Neural progenitor cell (in vitro differentiated cells): ENCODE measurements at places on chromosomes 11 and 22. TPM values are rescaled to one million over a fixed set of nuclear protein-coding genes. Genes with fewer than 3 reads are reported as not detected.

DNA sequence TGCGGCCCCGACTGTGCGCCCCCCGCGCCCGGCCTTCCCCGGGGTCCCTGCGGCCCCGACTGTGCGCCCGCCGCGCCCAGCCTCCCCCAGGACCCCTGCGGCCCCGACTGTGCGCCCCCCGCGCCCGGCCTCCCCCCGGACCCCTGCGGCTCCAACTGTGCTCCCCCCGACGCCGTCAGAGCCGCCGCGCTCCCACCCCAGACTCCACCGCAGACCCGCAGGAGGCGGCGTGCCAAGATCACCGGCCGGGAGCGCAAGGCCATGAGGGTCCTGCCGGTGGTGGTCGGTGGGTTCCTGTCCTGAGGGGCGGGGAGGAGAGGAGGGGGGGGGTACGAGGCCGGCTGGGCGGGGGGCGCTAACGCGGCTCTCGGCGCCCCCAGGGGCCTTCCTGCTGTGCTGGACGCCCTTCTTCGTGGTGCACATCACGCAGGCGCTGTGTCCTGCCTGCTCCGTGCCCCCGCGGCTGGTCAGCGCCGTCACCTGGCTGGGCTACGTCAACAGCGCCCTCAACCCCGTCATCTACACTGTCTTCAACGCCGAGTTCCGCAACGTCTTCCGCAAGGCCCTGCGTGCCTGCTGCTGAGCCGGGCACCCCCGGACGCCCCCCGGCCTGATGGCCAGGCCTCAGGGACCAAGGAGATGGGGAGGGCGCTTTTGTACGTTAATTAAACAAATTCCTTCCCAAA, 3.1 kb downstream of the DRD4 start:
- DNase-seq: peak; percentile 46

GRCh38 chr11:123425367-123425766, 4.7 kb upstream of the GRAMD1B start:
- DNase-seq: no peak

DNA sequence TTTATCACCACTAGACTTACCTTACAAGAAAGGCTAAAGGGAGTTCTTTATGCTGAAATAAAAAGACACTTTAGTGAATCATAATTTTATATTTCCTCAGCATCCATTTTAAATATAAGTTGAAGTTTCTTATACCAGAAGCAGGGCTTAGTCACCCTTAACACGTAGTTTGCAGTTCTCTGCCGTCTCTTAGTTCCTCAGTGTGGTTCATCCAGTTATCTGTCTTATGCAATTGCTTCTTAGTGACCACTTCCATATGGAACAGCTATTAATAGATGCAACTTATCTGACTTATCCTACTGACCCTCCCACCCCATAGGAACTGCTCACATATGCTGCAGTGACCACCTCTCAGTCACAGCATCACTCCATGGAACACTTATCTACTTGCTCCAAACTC, 11.7 kb upstream of the SLC36A4 start:
- DNase-seq: no peak

DNA sequence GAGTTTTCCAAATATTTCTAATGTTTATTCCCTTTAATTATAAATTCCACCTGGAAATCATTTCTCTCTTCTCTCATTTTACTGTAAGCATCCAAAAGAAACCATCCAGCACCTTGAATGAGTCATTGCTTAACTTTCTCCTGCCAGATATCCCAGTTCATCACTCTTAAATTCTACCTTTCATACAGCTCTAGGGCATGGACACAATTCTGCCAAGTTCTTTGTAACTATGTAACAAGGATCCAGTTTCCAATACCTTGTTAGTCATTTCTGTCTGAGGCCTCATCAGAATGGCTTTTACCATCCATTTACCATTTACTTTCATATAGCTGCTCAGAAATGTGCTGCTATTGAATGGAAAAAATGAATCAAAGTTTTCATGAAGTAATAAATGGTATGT, 455.4 kb upstream of the TENM4 start:
- no peak for DNase-seq

The SMIM35 gene
- total RNA-seq: not detected in 2 replicates

GRCh38 chr11:86403458-86403857, 28.8 kb downstream of the CCDC81 start:
- no peak for DNase-seq

- no peak for DNase-seq
Observed at GRCh38 chr11:8266246-8267241, 2.9 kb upstream of the LMO1 start.

DNA sequence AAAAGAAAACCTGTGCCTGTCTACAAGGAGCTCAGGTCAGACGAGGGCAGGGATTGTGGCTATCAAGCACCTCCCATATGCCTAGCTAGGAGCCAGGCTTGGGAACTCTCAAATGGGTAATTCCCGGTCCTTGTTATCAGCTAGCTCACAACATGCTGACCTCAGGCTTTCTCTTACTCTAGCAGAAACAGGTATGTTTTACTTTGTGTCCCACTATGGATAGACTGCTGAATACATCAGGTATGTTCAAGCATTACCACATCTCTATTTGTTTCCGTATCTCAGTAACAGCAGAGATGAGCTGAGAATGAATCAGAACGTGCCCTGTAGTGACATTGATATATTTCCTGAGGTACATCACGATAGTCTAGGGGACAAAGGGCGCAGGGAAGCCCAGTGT, 29.4 kb downstream of the SHISA8 start:
- no peak for DNase-seq

DNA sequence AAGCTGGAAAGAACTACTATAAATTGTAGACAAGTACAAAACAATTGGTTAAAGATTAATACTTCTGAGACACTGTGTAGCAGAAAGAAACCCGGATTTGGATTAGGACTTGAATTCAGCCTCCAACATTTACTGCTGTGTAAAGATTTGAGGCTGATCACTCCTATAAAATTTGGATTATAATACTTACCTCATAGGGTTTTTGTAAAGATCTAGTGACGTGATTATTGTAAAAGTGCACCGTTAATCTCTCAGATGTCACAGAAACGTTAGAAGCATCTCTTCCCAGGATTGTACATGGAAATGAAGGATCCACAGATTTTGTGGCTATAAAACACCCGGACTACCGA, 323 bp upstream of the HIKESHI start:
- no peak for DNase-seq

The PANX3 gene
- total RNA-seq: not detected in 2 replicates

The NPTXR gene
- total RNA-seq: 0.99 and 2.5 TPM in 2 replicates

DNA sequence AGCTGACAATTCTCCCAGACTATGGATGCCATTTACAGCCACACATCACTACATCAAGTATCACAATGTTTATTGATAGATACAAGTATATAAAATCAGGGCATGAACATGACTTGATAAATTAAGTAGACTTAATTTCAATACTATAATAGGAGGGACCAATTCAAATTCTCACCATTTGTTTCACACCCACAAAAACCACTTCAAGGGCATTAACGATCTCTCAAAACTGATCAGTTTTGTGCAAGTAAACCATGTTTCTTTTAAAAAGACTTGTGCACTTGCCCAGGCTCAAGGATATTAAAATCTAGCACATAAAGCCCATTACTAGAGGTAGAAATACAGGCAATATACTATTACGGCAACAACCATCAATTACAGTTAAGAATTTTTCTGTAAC, 11.7 kb downstream of the EIF4G2 start:
- DNase-seq: no peak

GRCh38 chr22:48180631-48181030, 1418.2 kb downstream of the TBC1D22A start:
- DNase-seq: no peak

- no peak for DNase-seq
Observed at GRCh38 chr11:83951521-83951920, 665.4 kb upstream of the CCDC90B start.

GRCh38 chr11:80495116-80495515, 1054.3 kb upstream of the TENM4 start:
- DNase-seq: no peak

DNA sequence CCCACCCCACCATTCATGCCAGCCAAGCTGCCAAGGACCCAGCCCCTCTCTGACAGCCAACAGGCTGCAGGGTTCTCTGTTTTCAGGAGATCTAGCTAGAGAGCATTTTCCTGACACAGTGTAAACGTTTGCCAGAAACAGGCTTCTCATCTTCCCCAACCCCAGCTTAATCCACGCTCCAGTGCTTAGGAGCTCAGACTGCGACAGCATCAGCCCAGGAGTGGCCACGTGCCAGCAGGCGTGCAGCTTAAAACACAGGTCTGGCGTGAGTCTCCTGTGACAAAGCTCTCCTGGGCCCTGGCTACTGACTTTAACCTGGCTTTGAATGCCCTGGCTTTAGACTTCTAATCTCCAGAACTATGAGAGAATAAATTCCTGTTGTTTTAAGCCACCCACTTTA, 66.6 kb downstream of the GALNT18 start:
- DNase-seq: peak; percentile 53

DNA sequence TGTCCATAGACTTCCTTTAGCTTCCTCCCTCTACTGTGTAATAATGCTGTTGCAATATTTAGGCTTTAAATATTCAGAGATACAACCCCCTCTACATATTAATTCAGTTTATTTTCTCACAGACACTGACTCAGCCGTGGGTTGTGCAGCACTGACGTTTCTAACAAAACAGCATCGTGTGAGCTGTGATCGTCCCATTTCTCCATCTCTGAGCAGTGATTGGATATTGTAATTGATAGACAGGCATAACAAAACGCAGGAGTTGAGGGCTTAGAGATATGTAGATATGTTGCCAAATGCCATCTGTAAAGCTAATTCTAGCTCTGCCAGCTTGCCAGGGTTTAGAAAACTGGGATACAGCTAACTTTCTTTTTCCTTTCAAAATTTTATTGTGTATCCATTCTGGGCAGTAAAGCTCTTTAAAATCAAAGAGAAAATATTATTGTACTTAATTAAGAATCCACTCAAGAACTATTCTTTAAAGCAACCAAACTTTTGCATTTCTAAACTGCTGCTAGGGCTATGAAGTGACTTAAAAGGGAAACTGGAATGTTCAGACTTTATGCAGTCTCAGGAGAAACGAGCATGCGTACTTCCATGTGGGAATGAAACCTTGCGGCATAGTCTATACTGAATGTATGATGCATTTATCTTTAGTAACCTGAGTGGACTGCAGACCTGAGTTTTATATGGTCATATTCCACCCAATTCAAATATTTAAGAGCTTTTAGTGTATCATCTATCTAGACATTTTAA, 22.7 kb downstream of the BTBD10 start:
- no peak for DNase-seq
